ENCODE measurements at places on chromosomes 5 and 9.

DNA sequence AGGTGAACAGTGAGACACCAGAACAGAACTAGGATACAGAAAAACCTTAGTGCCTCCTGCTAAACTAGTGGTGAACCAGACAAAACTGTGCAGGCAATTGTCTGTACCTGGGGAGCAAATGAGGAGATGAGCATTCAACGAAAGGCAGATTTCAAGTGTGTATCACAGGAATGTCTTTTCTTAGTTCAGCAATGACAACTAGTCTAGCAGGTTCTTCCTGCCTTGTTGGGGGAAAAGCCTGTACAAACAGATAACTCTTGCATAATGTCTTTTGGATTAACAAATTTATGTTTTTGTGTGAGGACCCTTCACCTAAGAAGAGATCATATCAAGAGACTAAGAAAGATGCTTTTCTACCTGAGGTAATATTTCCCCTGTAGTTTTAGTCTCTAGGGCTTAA, 21.8 kb upstream of the DENND4C start:
- no peak for DNase-seq

- no peak for DNase-seq
These were observed 71.0 kb upstream of the MELK start for GRCh38 chr9:36501727-36502126.

GRCh38 chr5:167348980-167349379, 942.5 kb upstream of the WWC1 start:
- no peak for DNase-seq

- no peak for DNase-seq
These were observed 127.5 kb upstream of the POU5F2 start for GRCh38 chr5:93868851-93869250.

DNA sequence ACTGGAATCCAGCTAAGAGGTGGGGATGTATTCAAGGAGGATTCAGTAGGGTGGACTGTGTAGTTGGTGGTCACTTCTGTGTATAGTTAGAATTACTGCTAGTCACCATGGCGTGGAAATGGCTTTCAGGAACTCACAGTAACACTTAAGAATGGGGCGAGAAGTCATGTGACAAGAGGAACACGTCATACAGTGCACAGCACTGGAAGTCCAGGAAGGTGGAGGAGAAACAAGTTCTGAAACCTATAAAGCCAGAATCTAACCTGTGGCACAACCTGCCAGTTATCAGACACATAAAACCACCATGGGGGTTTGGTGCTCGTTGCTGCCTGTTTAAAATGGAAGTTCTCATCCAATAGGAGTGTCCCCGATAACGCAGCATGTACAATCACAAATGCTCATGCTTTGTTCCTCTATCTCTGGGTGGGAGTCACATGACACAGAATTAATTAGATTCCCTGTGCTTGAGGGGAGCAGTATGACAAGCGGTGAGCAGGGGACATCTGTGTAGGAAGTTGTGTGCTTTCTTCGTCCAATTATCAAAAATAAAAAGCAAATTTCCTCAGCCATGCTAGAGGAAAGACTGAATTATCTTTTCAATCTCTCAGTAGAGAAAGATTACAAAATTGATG, 193.0 kb downstream of the SPOCK1 start:
- no peak for DNase-seq

GRCh38 chr5:64971513-64971912, 202.8 kb downstream of the CWC27 start:
- DNase-seq = no peak

All from activated CD4-positive, CD25-positive, alpha-beta regulatory T cell (primary cell).